ENCODE measurements at places on chromosomes 1 and 21.

- no peak for DNase-seq
Measured at GRCh38 chr21:31733551-31734149, 1.7 kb upstream of the SCAF4 start.

- no peak for DNase-seq
Measured at GRCh38 chr1:161932668-161933067, 91.0 kb downstream of the OLFML2B start.

DNA sequence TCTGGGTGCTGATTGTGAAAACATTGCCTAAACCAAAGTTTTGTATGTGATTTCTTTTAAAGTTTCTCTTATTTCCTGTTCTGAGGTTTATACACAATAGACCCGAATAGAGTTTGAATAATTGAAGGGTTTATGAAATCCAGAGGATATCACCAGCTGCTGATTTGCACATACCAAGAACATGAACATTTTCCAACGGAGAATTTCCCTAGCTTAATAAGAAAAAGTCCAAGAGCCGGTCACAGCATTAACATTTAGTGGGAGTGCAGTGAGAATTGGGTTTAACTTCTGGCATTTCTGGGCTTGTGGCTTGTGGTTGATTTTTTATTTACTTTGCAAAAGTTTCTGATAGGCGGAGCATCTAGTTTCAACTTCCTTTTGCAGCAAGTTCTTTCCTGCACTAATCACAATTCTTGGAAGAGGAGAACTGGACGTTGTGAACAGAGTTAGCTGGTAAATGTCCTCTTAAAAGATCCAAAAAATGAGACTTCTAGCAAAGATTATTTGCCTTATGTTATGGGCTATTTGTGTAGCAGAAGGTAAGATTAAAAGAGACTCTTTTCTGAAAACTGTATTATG is at the start of gene CFH:
CFH (plus strand) TSS at position 407 of the 579 bp plus-strand sequence; CDS start at position 482, 75 bp downstream.
- no peak for DNase-seq

DNA sequence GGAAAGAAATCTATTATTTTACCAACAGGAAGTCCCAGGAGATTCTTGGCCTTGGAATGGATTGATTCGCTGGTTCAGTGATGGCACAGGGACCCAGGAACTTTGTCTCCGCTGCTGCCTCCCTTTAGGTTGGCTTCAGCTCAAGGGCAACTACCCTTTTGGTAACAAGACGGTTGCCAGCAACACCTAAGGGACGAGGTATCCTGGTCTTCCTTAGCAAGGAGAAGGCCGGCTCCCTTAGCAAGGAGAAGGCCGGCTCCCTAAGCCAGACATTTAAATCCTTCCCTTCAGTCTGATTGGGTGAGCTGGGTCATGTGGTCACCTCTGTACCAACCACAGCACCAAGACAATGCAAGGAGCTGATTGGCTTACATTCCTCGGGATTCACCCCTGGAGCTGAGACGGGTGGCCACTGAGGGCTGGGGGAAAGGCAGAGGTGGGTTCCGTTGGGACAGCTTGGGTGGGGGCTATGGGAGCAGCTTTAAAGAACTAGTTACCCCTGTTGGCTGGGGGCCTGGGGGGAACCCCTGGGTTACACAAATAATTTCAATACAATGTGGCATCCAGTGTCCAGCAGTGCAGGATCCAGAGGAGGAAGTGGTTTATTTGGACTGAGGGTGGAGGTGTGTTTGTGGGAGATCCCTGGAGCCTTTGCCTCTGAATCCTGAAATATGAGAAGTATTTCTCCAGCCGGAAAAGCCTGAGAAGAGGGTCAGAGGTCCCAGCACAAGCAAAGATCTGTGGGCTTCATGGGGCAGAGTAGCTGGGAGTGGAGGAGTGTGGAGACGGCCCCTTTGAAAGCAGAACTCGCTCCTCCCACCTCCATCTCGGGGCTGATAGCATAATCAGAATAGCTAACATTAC is 20.7 kb upstream of the CLIC4 start:
- DNase-seq, result no peak

DNA sequence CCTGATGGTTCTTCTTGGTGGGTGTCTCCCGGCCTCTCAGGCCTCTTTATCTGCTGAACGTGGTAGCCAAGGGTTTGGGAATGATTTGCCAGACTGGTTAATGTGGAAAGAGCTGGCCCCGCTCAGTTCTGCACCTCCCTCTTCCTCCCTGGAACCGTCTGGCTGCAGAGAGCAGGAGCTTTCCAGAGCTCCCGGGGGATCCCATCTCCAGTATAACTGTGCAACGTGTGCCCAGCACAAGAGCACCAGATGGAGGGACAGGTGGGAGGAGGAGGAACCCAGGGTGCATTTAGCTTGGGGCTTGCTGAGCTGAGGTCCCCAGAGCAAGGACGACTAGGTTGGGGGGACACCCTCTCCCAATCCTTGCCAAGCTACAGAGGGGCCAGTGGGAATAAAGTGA is 5.0 kb downstream of the TFF1 start:
- DNase-seq, result no peak

GRCh38 chr1:66444438-66445265 is 89.3 kb upstream of the SGIP1 start:
- no peak for DNase-seq

Measured in anterior cingulate cortex (tissue), 58 donors.